Stomach (tissue), 19 donors: ENCODE measurements at places on chromosomes 5 and 9.

DNA sequence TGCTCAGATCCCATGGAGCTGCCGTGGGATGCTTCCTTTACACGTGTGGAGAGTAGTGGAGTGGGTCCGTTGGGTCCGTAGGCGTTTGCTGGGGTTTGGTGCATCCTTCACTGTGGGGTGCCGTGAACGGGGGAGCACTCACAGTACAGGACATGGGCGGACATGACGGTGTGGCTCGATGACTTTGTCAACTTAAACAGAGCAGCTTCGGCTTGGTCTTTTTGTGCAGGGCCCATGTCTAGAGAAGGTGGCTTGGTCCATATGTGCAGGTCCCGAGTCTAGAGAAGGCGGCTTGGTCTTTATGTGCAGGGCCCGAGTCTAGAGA lies 26.4 kb upstream of the EXOC3 start:
- no peaks in the 10 kb centered on the region for H3K4me1 ChIP-seq
- no peaks in the 10 kb centered on the region for H3K36me3 ChIP-seq
- DNase-seq: no peak
- H3K27ac ChIP-seq: no peak overlapping the region
- no peaks in the 10 kb centered on the region for H3K27me3 ChIP-seq

- H3K4me3 ChIP-seq: no peak overlapping the region
- peaks cover 4% of the 10 kb centered on the region for H3K4me1 ChIP-seq
Measured at GRCh38 chr9:87707805-87708506, 18.0 kb upstream of the CTSL start.

DNA sequence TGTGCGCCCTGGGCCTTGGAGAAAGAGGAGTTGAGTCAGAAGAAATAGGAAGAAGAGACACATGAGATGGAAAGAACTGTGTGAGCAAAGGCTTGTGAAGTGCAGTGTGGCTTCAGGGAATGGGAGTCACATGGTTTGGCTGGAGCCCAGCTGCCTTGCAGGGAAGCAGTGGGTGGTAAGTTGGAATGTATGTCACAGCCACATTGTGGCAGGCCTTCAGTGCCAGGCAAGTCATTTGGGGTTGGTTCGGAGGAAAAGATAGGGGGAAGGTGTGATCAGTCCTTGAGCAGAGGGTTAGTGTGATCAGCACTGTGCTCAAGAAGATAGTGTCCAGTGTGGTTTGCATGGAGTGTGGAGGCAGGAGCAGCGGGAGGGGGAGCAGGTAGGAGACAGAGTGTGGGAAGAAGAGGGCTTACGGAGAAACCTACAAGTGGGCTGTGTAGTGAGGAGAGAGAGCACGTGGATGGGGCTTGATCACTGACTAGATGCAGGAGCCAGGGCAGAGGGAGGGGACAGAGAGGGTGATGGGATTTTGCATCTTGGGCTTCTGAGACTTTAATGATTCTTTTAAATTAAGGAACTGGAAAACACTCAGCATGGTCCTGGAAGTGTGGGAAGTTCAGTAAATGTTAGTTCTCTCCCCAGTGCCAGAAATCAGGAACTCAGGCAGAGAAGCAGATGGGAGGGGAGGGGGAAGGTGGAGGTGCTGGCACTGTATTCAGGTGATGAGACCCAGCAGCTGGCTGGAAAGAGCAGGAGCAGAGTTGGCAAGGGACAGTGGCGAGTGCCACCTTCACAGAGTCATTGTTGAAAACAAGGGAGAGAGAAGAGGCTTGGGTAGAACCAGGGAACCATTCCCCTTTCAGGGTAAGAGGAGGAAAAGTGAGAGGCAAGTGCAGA lies 46.6 kb downstream of the ARHGAP26 start:
- H3K4me3 ChIP-seq: no peak overlapping the region
- H3K4me1 ChIP-seq: peaks cover 54% of the 10 kb centered on the region
- H3K27me3 ChIP-seq: no peaks in the 10 kb centered on the region
- DNase-seq: peak; percentile 72
- H3K36me3 ChIP-seq: no peaks in the 10 kb centered on the region

- H3K36me3 ChIP-seq: peaks cover 6% of the 10 kb centered on the region
- peaks cover 51% of the 10 kb centered on the region for H3K4me1 ChIP-seq
- no peak for DNase-seq
- peak overlapping the region; percentile 83 for H3K4me3 ChIP-seq
Measured at GRCh38 chr9:92325991-92326500, 293 bp downstream of the CENPP start.

DNA sequence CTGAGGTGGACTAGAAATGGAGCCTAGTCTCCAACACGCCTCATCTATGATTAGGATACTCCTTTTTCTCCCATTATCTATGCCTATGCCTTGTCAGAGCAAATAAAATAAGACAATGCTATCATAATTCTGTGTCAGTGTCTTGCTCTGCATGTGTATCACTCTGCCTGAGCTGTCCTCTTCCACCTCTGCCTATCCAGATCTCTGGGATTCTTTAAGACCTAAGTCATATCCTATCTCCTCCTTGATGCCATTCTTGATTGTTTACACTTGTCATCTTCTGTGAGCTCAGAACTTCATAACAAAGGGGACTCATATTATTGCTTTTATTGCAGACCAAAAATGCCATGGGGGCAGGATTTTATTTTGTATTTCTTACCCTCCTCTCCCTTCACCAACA lies 351.2 kb upstream of the C9orf72 start:
- H3K27me3 ChIP-seq: no peaks in the 10 kb centered on the region
- no peaks in the 10 kb centered on the region for H3K4me1 ChIP-seq
- DNase-seq: no peak
- H3K27ac ChIP-seq: no peak overlapping the region
- H3K36me3 ChIP-seq: no peaks in the 10 kb centered on the region
